ENCODE measurements at places on chromosomes 4 and X. TPM values are rescaled to one million over a fixed set of nuclear protein-coding genes. Genes with fewer than 3 reads are reported as not detected.

- DNase-seq = no peak
- H3K27me3 ChIP-seq = no peaks in the 10 kb centered on the region
- no peak overlapping the region for H3K27ac ChIP-seq
- H3K4me3 ChIP-seq = no peak overlapping the region
Observed at GRCh38 chr4:176538217-176538925, 218.6 kb downstream of the SPCS3 start.

DNA sequence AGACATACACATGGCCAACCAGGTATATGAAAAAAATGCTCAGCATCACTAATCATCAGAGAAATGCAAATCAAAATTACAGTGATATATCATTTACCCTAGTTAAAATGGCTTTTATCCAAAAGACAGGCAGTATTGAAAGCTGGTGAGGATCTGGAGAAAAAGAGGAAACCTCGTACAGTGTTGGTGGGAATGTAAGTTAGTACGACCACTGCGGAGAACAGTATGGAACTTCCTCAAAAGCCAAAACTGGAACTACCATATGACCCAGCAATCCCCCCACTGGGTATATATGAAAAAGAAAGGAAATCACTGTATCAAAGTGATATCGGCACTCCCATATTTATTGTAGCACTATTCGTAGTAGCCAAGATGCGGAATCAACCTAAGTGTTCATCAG lies 23.4 kb downstream of the ABHD18 start:
- no peak for DNase-seq
- no peak overlapping the region for H3K4me3 ChIP-seq
- peaks cover 20% of the 10 kb centered on the region for H3K36me3 ChIP-seq
- no peaks in the 10 kb centered on the region for H3K27me3 ChIP-seq

DNA sequence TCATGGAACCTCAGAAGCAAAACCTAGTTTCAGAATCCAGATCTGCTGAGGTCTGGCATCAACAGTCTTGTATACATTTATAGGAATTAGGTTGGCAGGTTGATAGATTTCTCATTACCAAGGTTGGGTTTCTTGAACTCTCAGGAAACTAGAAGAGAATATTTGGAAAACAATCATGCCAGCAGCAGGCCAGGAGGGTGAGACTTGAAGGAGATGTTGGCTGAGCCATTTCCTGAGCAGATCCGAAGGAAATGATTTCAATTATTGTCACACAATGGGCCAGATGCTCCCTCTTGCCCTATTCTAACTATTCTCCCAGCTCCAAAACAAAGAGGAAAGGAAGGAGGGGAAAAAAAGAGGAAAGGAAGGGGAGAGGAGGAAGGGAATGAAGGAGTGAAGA lies 45.2 kb downstream of the SHROOM4 start:
- H3K36me3 ChIP-seq = no peaks in the 10 kb centered on the region
- H3K27ac ChIP-seq = no peak overlapping the region
- no peaks in the 10 kb centered on the region for H3K27me3 ChIP-seq
- no peaks in the 10 kb centered on the region for H3K4me1 ChIP-seq
- H3K4me3 ChIP-seq = no peak overlapping the region

- no peak overlapping the region for H3K4me3 ChIP-seq
- no peak overlapping the region for H3K27ac ChIP-seq
- H3K36me3 ChIP-seq = no peaks in the 10 kb centered on the region
- no peaks in the 10 kb centered on the region for H3K4me1 ChIP-seq
- H3K27me3 ChIP-seq = no peaks in the 10 kb centered on the region
- DNase-seq = no peak
Observed at GRCh38 chr4:168335621-168336020, 17.1 kb upstream of the DDX60 start.

GRCh38 chr4:119823891-119824290 lies 195.3 kb upstream of the PDE5A start:
- H3K4me1 ChIP-seq = no peaks in the 10 kb centered on the region
- no peak overlapping the region for H3K27ac ChIP-seq
- DNase-seq = no peak
- no peaks in the 10 kb centered on the region for H3K27me3 ChIP-seq
- no peak overlapping the region for H3K4me3 ChIP-seq

DNA sequence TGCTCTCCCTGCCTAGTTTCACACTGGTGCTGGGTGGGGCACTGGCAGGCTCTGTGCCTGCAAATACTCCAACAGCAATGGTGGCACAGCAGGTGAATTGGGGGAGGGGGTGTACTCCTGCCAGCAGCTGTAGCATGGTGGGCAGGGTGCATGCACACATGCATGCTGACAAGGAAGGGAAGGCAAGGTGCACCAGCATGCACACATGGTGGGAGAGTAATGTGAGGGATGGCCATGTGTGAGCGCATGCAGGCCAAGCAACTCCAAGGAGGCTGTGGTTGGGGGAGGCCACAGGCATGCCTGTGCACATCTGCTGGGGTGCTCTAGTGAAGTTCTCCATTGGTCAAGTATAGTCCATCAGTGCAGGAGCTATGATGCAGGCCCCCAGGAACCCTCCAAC lies 54.5 kb upstream of the INPP4B start:
- H3K27ac ChIP-seq = no peak overlapping the region
- H3K27me3 ChIP-seq = no peaks in the 10 kb centered on the region
- H3K4me3 ChIP-seq = no peak overlapping the region
- H3K4me1 ChIP-seq = no peaks in the 10 kb centered on the region
- DNase-seq = no peak
- H3K36me3 ChIP-seq = no peaks in the 10 kb centered on the region

DNA sequence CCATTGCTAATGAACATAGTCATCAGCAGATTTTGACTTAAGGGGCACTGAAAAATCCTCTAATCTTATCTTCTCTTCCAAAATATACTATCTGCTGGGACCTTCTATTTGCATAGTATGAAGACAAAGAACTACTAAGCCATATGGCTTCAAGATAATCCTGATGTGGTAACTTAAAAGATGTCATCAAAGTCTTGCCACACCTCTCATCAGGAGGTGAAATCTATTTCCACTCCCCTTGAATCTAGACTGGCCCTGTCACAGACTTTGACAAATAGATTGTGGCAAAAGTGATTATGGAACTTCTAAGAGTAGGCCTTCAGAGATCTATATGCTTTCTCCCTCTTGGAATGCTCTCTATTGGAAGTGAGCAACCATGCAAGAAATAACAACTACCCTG lies 27.3 kb upstream of the TET2 start:
- H3K4me1 ChIP-seq = no peaks in the 10 kb centered on the region
- H3K27ac ChIP-seq = no peak overlapping the region
- DNase-seq = no peak
- H3K27me3 ChIP-seq = no peaks in the 10 kb centered on the region

- H3K27me3 ChIP-seq = peaks cover 29% of the 10 kb centered on the region
- no peak overlapping the region for H3K4me3 ChIP-seq
- no peak overlapping the region for H3K27ac ChIP-seq
- H3K36me3 ChIP-seq = no peaks in the 10 kb centered on the region
- DNase-seq = no peak
Observed at GRCh38 chr4:7191546-7192251, 639 bp upstream of the SORCS2 start.

DNA sequence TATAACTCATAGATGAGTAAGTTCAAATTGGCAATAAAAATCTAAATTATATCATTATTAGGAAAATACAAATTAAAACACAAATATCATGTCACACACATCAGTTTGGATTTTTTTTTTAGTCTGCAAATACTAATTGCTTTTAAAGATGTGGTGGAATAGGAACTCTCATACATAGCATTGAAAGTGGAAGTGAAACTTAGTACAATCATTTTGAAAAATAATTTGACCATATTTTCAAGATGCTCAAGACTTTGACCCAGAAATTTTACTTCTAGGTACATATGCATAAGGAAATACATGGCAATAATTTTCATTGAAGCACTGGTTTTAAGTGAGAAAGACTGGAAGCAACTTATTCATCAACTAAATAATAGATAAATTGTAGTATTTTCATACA lies 147.5 kb upstream of the SMIM31 start:
- no peak overlapping the region for H3K27ac ChIP-seq
- DNase-seq = no peak
- no peak overlapping the region for H3K4me3 ChIP-seq
- H3K36me3 ChIP-seq = no peaks in the 10 kb centered on the region

- no peaks in the 10 kb centered on the region for H3K27me3 ChIP-seq
- H3K27ac ChIP-seq = no peak overlapping the region
- H3K36me3 ChIP-seq = no peaks in the 10 kb centered on the region
Observed at GRCh38 chrX:96568071-96568470, 116.6 kb upstream of the DIAPH2 start.

- H3K4me1 ChIP-seq = no peaks in the 10 kb centered on the region
- no peak for DNase-seq
- no peaks in the 10 kb centered on the region for H3K27me3 ChIP-seq
- no peak overlapping the region for H3K27ac ChIP-seq
Observed at GRCh38 chr4:158176108-158176507, 3.3 kb upstream of the GASK1B start.

DNA sequence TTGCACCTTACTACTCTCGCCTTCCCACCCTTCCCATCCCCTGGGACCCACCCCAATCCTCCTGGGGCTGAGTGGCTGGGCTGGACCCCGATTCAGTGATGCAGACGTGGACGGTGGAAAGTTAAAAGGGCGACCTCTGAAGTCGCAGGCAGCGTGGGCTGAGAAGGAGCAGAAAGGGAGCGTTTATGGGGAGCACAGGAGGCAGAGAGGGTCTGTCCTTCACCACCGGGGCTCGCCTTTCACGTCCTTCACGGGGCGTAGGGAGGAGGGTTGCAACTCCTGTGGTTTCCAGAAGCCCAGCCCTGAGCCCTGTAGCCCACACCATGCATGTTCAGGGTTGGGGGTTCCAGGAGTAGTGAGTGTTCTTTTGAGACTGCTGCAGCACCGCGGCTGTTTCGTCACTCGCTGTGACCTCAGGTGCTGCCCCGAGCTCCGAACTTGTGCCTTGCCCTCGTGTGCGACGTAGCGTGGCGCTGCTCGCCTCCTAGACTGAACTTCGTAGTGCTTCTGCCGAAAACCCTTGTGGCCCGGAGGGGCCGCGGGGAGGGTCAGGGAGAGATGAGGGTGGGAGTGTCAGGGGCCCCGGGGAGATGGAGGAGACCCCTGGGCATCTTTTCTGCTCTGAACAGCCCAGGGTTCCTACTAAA lies 1.6 kb downstream of the NHS start:
- H3K4me3 ChIP-seq = no peak overlapping the region
- H3K36me3 ChIP-seq = no peaks in the 10 kb centered on the region
- peaks cover 3% of the 10 kb centered on the region for H3K27me3 ChIP-seq
- H3K27ac ChIP-seq = no peak overlapping the region

GRCh38 chrX:135112096-135112729 lies 8.1 kb downstream of the ETDB start:
- DNase-seq = no peak
- no peaks in the 10 kb centered on the region for H3K36me3 ChIP-seq
- no peaks in the 10 kb centered on the region for H3K27me3 ChIP-seq
- H3K4me1 ChIP-seq = no peaks in the 10 kb centered on the region

GRCh38 chr4:176271749-176272148 lies 2.7 kb upstream of the ASB5 start:
- peaks cover 2% of the 10 kb centered on the region for H3K27me3 ChIP-seq
- H3K4me1 ChIP-seq = no peaks in the 10 kb centered on the region
- no peak overlapping the region for H3K27ac ChIP-seq
- DNase-seq = no peak
- no peaks in the 10 kb centered on the region for H3K36me3 ChIP-seq
- no peak overlapping the region for H3K4me3 ChIP-seq

DNA sequence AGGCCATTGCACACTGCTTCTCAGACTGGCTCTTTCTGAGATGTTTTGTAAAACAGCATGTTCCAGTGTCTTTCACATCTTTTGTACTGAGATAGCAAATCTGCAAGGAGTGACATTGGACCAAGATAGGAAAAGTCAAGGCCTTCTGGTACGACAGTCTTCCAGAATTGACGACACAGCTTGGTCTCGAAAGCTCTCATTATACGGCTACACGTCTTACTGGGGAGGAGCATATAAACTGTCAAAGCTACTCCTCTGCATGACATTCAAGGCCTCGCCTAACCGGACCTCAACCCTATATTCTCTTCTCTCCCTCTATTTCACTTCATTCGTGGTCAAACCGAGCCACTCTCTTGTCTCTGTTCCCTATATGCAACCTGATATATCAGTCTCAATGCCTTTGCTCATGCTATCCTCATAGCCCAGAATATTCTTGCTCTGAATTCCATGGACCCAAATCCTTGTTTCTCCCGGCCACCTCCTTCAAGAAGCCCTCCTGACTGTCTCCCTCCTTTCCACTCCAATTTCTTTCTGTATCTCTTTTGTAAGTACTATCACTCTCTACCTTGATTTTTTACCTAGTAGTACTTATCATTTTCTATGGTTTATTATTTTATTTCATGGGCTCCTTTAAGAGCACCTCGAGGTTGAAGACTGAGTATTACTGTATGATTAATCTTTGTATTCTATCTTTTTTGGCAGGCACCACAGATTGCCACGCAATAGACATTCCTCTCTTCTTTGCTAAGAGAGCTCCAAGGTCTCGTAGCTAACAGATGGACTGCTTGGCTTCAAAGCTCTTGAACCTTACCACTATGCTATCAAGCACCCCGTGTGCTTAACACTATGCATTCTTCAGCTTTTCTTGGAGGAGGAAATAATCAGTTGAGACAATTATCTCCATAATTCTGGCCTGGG lies 35.1 kb downstream of the RBM47 start:
- H3K27ac ChIP-seq = no peak overlapping the region
- no peak for DNase-seq
- H3K36me3 ChIP-seq = no peaks in the 10 kb centered on the region
- no peak overlapping the region for H3K4me3 ChIP-seq
- H3K27me3 ChIP-seq = no peaks in the 10 kb centered on the region
- H3K4me1 ChIP-seq = no peaks in the 10 kb centered on the region

DNA sequence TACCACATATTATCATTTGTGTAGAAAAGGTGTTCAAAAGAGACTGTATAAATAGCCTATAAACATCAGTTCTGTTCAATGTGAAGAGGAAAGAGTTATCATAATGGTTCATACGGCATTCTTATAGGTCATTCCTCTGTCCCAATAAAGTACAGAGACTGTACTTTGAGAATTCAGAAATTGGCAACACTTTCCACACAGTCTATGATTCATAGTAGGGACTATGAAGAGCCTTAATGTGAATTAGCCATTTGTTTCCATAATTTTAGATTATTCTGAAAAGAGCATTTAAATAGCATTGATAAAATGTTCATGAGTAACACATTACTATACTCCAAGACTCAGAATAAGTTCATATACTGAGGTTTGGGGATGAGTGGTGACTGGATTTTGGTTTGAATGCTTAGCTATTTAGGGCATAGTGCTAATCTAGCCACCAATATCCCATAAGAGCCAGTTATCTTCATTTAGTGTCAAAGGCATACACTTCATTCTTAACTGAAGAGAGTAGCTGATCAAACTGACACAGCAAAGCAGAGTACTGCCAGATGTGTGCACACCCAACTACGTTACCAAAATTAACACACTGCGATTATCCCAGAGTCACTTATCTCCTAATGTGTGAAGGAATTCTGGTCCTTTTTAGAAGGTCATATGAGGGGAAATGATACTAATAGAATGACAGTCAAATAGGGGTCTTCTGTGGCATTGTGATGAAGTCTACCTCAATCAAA lies 10.2 kb downstream of the ANK2 start:
- no peak for DNase-seq
- no peaks in the 10 kb centered on the region for H3K27me3 ChIP-seq
- H3K4me3 ChIP-seq = no peak overlapping the region
- no peaks in the 10 kb centered on the region for H3K36me3 ChIP-seq

LANCL3 gene
- 2.7 TPM for total RNA-seq

AMOT gene
- total RNA-seq = 7.1 TPM

USP17L11 gene
- total RNA-seq = not detected

TMSB15A gene
- total RNA-seq = not detected

SLBP gene
- total RNA-seq = 38.8 TPM

CPLX1 gene
- not detected for total RNA-seq

POU4F2 gene
- not detected for total RNA-seq

CCNA2 gene
- total RNA-seq = 0.50 TPM

Measured in natural killer cell (primary cell).